ENCODE measurements at places on chromosomes 6 and 20.

DNA sequence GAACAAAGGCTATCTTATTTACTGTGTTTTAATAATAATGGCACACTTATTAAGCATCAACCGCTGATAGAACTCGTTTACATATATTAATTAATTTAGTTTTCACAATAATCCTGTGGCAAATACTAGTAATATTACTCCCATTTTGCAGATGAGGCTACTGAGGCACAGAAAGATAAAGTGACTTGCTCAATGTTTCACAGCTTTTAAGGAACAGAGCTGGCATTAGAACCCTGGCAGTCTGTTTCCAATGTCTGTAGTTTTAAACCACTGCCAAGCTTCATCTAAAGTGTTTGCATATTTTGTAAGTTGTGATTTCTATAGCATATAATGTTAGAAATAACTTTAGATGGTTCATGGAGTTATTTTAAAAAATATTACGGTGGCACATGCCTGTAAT lies 38.4 kb upstream of the LRRC1 start:
- no peak for DNase-seq

DNA sequence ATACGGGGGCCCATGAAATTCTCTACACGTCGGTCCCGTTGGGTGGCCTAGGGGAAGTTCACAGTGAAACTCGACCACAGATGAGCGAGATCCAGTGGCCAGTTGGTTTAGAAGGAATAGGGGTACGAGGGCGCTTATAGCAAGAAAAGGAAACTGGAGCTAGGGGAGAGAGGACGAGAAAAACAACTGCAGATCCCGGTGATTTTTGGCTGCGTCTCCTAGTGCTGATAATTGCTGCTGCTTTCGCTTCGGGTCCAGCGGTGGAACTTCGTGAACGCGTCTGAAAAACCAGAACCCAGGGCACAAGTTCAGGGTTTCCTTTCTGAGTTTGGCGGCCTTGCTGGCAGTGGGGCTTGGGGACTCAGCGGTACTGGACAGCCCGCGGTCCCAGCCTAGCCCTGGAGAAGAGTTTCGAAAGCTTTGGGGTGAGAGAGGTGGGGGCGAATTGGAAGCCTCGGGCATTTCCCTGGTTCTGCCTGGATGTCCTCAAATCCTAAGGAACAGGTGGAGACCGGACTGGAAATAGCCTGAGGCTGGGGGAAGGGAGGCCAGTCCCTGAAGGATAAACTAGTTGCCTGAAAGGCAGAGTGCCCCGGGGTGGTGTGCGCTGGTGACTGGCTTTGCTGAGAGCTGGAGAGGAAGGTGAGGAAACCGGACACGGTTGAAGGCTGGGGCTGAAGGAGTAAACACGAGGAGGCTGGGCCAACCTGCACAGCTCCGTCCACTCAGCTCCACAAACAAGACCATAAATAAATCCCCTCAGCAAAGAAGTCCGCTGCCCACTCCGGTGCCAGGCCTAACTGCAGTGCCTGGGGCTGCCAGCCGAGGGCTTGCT lies 793 bp downstream of the GMPR start:
- DNase-seq: peak; percentile 54

DNA sequence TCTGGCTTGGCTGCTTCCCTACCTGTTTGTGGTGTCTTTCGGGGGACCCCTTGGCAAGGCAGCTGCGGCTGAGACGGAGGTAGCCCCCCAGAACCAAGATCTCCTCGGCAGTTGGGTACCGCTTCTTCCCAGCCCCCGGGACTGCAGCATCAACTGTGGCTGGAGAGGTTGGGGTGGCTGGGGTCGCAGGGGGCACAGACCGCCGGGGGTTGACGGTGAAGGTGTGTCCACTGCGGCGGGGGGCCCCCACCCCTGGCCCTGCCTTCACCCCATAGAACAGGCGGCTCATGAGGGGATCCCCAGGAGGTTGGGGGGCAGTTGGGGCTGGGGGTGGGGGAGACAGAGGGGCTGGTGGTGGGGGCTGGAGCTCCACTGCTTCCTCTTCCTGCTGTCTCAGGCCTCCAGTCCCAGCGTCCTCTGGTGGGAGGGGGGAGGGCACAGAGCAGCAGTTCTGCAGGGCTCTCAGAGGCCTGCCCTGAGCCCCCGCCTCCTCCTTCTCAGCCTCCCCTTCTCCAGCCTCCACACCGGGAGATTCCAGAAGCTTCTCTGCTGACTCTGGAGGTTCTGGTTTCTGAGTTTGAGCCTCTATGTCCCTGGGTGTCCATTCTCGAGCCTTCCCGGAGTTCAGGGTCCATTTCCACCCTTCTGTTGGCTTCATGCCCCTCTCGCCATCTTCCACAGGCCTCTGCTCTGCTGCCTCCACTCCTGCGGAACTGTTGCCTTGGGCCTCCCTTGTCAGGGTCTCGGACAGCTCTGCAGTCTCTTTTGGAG lies 1.9 kb downstream of the PPP1R18 start:
- DNase-seq: no peak

DNA sequence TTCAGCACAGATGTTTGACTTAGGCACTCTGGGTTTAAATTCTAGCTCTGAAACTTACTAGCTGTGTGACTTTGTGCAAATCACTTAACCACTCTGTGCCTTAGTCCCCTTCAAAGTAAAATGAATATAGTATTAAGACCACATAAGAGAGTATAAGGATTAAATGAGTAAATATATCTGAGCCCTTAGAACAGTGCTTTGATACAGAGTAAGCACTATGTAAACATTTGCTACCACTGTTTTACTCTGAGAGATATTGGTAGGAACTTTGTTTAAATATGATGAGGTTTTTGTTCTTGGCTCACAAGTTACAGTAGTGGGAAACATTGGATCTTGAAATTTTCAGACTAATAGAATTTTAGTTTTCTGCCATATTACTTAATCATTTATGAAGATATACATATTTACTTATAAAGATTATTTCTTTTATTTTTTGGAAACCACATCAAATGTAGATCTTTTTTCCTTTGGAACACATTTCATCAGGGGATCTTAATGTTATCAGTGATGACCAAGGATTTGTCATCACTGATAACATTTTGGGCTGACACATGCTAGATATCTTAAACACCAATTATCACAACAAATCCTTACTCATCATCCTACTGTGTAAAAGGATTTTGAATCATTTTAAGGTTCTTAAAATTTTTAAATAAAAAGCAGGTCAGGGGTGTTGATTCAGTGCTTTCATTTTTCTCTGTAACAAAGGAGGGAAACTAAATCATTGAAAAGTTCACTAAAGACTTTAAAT lies 226.2 kb downstream of the EYA4 start:
- DNase-seq: no peak

DNA sequence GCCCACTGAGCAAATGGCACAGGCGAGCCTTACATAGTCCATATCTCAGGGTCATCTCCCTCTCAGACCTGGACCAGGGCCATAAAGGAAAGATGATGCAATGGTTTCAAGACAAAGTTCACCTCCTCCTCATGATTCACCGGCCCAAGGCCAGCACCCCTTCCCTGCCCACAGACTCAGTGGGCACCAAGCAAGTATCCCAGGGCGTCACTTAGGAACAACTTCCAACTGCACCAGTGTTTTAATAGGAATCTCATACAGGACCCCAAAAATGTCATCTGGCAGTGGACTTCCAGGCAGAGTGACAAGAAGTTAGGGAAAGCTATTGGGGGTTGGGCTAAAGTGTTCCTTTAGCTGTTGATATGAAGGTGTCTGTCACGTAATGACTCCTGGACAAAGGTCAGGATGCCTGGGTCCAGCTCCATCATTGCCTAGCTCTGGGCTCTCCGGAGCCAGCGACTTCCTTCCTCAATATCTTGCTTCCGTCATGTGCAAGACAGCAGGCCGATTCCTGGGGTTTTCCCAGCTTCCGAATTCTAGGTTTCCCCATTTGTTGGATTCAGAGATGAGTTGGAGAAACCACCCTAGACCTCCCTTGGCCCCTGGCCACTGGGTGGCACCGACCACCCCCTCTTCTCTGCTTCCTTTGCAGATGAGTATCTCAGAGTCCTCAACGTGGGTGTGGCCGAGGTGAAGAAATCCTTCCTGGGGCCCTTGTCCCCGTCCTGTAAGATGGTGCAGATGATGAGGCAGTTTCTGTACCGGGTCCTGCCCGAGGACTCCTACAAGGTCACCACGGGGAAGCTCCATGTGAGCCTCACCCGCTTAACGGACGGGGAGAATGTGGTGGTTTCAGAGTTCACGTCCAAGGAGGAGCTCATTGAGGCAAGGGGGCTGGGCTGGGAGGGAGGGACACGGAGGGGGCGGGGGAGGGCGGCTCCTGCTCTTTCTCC lies 21.1 kb downstream of the PNPLA1 start:
- no peak for DNase-seq

DNA sequence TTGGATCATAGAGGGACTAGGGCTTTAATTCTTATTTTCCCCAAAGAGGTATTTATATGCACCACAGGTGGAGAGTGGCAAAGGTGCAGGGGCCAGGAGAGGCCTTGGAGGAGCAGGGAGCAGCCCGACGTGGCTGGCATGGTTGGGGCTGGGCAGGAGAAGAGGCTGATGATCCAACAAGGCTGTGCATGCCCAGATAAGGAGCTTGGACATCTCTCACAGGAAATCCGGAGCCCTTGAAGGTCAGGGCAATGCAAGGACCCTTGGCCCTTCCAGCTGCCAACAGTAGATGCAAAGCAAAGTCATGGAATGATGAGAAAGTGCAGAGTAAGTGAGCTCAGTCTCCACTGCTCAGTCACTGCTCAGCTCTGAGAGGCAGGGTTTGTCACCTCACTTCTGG lies 39.9 kb upstream of the SIRT5 start:
- no peak for DNase-seq

GRCh38 chr20:9359561-9360308 lies 154.7 kb upstream of the LAMP5 start:
- peak; percentile 49 for DNase-seq

Data from SK-N-DZ (cell line).